ENCODE measurements at places on chromosomes 3 and 15. TPM values are rescaled to one million over a fixed set of nuclear protein-coding genes. Genes with fewer than 3 reads are reported as not detected.

NTRK3 gene
- 3.1 TPM for total RNA-seq

CHRNA3 gene
- total RNA-seq, result 0.28 TPM

TMEM207 gene
- total RNA-seq, result not detected

ATP2B2 gene
- not detected for total RNA-seq

WDR76 gene
- total RNA-seq, result 26.1 TPM

GASK1A gene
- 1.9 TPM for total RNA-seq

All from regular cardiac myocyte (primary cell).